ENCODE measurements at places on chromosomes 4 and X.
A peak's percentile ranks its signal among the peaks of the same experiment; 100 is the strongest.

DNA sequence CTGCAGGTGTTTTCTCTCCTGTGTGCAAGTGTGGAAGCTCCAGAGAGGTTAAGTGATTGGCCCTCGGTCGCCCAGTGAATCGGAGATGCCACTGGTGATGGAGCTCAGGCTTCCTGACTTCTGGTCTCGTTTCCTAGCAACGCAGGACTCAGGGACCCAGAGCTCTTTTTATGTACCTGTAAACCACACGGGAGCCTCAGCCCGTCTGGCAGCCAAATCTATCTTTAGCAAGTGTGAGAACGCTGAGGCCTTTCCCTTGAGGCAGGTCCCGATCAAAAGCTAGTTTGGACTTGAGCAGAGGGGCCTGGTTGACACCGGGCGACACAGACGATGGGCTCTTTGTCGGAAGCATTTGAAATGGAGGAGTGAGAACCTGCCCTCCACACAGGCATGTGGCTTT, 116.8 kb downstream of the SORCS2 start:
- H3K27ac ChIP-seq, result peak overlapping the region; percentile 23
- DNase-seq, result no peak
- H3K36me3 ChIP-seq, result no peaks in the 10 kb centered on the region
- H3K4me3 ChIP-seq, result no peak overlapping the region

GRCh38 chr4:88705805-88706492, 8.3 kb upstream of the NAP1L5 start:
- no peaks in the 10 kb centered on the region for H3K27me3 ChIP-seq
- H3K27ac ChIP-seq, result no peak overlapping the region
- H3K4me1 ChIP-seq, result no peaks in the 10 kb centered on the region
- DNase-seq, result no peak

- peak overlapping the region; percentile 70 for H3K27ac ChIP-seq
- no peaks in the 10 kb centered on the region for H3K27me3 ChIP-seq
- DNase-seq, result no peak
- H3K4me3 ChIP-seq, result peak overlapping the region; percentile 18
Measured at GRCh38 chr4:37666625-37667071, 19.5 kb downstream of the RELL1 start.

DNA sequence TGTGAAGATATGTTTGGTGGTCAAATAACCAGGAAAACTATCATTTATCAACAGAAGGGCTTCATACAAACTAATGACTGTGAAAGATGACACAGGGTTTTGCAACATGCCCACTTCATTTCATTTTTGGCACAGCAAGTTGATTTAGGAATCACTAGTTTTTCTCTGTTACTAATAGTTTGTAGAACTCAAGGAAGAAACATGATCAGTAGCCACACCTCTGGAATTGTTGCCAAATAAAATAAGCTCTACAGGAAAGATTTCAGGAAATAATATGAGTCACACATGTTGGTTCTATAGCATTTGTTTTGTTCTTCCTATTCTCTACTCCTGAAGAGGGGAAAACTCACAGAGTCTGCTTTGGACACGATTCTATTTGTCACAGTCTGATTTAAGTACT, 255.4 kb downstream of the TLL1 start:
- DNase-seq, result no peak
- H3K27me3 ChIP-seq, result no peaks in the 10 kb centered on the region
- no peaks in the 10 kb centered on the region for H3K4me1 ChIP-seq
- H3K36me3 ChIP-seq, result no peaks in the 10 kb centered on the region
- no peak overlapping the region for H3K27ac ChIP-seq

GRCh38 chr4:146976145-146976544, 30.5 kb upstream of the TTC29 start:
- H3K36me3 ChIP-seq, result no peaks in the 10 kb centered on the region
- H3K4me1 ChIP-seq, result no peaks in the 10 kb centered on the region
- no peak overlapping the region for H3K27ac ChIP-seq
- H3K4me3 ChIP-seq, result no peak overlapping the region
- peaks cover 31% of the 10 kb centered on the region for H3K27me3 ChIP-seq

- peak; percentile 58 for DNase-seq
- peaks cover 3% of the 10 kb centered on the region for H3K36me3 ChIP-seq
- H3K4me1 ChIP-seq, result peaks cover 11% of the 10 kb centered on the region
- no peak overlapping the region for H3K27ac ChIP-seq
- H3K27me3 ChIP-seq, result peaks cover 24% of the 10 kb centered on the region
Measured at GRCh38 chr4:139651282-139652194, 14.1 kb upstream of the MGST2 start.

GRCh38 chr4:6987588-6987961, 55.6 kb upstream of the TADA2B start:
- H3K4me3 ChIP-seq, result peak overlapping the region; percentile 100
- no peak for DNase-seq
- H3K36me3 ChIP-seq, result peaks cover 5% of the 10 kb centered on the region
- no peaks in the 10 kb centered on the region for H3K27me3 ChIP-seq
- H3K4me1 ChIP-seq, result peaks cover 56% of the 10 kb centered on the region

GRCh38 chr4:89129080-89129640, 17.8 kb downstream of the TIGD2 start:
- H3K4me1 ChIP-seq, result no peaks in the 10 kb centered on the region

DNA sequence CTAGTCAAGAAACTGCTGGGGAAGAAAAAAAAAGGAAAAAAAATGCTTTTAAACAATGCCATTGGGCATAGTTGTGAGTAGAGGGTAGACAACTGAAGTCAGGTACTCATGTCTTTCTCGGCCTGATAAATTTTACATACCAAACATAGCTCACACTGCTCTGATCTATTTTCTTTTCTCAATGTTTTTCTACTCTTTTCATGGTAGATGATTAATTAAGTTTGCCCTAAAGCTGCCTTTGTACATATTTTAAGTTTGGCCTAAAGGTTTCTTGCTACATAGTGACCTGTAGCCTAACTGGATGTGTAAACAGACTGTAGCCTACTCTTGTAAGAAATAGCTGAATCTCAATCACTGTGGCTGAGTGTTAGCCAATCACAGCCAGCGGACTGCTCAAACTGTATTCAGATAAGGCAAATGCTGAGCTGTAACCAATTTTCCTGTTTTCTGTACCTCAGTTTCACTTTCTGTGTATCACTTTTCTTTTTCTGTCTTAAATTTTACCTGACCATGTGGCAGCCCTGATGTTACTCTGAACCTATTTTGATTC, 121.0 kb downstream of the PCDH10 start:
- H3K4me1 ChIP-seq, result no peaks in the 10 kb centered on the region
- no peak overlapping the region for H3K4me3 ChIP-seq
- H3K27ac ChIP-seq, result no peak overlapping the region
- DNase-seq, result no peak
- H3K27me3 ChIP-seq, result no peaks in the 10 kb centered on the region

GRCh38 chr4:38154681-38155588, 194.7 kb downstream of the PTTG2 start:
- peak overlapping the region; percentile 14 for H3K27ac ChIP-seq
- no peaks in the 10 kb centered on the region for H3K27me3 ChIP-seq
- DNase-seq, result no peak
- no peaks in the 10 kb centered on the region for H3K36me3 ChIP-seq
- peak overlapping the region; percentile 37 for H3K4me3 ChIP-seq
- H3K4me1 ChIP-seq, result peaks cover 16% of the 10 kb centered on the region

DNA sequence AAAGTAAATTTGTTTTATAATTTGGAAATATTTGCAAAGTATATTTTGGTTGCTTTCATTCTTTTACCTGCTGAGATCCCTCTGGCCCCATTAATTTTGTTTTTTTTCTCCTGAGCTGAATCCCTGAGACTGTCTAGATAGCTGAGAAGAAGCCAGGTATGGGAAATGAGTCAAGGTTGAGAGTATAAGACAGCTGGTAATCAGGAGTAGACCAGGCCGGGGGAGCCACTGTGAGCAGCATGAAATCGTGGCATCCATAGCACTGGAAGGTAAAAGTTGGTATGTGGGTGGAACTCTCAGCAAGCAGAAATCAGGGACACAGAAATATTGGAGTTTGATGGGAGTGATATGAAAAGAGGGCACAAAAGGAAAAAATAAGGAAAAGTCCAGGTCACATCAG, 164.5 kb downstream of the FHIP1A start:
- H3K27ac ChIP-seq, result no peak overlapping the region
- H3K27me3 ChIP-seq, result peaks cover 45% of the 10 kb centered on the region
- H3K4me1 ChIP-seq, result no peaks in the 10 kb centered on the region
- DNase-seq, result no peak
- no peaks in the 10 kb centered on the region for H3K36me3 ChIP-seq

DNA sequence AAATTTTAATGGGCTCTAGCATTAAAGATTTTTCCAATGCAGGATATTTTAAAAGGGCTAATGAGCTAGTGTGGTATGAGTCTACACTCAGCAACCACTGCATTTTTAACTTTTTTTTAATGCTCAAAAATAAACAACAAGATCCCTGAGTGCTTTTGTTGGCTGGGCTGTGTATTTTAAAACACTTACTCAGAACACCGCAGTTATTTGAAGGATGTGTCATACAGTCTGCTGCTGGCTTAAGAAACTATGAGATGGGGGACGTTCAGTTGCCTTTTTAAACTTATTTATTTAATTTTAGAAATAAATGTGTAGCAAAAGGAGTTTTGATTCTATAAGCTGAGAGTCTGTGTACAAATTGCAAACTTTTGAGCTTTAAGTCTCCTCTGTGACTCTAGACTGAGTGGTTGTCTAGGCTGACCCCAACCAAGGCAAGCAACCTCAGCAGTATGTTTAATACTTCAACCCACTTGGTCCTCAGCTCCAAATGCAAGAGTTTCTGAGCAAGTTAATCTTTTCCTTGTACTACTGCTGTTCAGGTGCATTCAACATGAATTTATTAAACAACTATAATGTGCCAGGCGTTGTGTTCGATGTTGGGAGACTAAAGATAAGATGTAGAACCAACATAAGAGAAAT, 278.6 kb upstream of the DIPK2B start:
- peaks cover 13% of the 10 kb centered on the region for H3K27me3 ChIP-seq
- H3K4me1 ChIP-seq, result no peaks in the 10 kb centered on the region
- no peak overlapping the region for H3K27ac ChIP-seq
- H3K36me3 ChIP-seq, result no peaks in the 10 kb centered on the region
- no peak overlapping the region for H3K4me3 ChIP-seq

DNA sequence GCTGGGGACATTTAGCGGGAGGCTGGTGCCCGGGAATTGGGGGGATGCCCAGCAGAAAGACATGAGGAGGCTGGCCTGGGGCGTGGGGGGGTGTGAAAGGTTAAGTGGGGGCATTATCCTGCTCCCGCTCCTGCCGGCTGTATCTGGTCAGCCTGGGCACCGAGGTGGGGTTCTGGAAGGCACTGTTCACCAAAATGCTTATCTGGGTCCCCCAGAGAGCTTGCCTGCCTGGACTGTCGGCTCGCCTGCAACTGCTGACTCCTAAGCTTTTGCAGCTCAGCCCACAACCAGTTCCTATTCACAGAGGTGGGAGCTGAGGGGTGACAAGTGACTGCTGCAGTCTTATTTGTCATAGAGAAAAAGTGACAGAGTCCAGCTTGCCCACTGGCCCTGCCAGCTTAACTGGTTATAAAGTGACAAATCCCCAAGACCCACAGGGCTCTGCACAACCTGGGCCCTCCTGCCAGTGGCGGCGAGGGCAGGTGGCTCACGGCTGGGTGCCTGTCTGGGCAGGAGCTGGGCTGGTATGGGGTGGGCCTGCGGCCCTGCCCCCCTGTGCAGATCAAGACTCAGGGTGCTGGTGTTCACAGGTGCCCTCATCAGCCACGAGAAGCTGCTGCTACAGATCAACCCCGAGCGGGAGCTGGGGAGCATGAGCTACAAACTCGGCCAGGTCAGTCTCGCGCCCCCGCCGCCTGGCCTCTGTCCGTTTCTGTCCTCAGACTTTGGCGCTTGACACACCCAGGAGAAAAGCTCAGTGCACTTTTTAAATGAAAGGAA, 23.7 kb upstream of the MSANTD1 start:
- no peaks in the 10 kb centered on the region for H3K27me3 ChIP-seq
- H3K27ac ChIP-seq, result peak overlapping the region; percentile 85
- no peak for DNase-seq
- H3K36me3 ChIP-seq, result peaks cover 59% of the 10 kb centered on the region
- peaks cover 28% of the 10 kb centered on the region for H3K4me1 ChIP-seq

- H3K27ac ChIP-seq, result no peak overlapping the region
- DNase-seq, result no peak
- peaks cover 3% of the 10 kb centered on the region for H3K4me1 ChIP-seq
Measured at GRCh38 chr4:74098427-74098994, 484 bp downstream of the CXCL2 start.

GRCh38 chrX:41596596-41596995, 92.2 kb upstream of the GPR34 start:
- no peak overlapping the region for H3K4me3 ChIP-seq
- no peak for DNase-seq
- H3K27ac ChIP-seq, result peak overlapping the region; percentile 19

DNA sequence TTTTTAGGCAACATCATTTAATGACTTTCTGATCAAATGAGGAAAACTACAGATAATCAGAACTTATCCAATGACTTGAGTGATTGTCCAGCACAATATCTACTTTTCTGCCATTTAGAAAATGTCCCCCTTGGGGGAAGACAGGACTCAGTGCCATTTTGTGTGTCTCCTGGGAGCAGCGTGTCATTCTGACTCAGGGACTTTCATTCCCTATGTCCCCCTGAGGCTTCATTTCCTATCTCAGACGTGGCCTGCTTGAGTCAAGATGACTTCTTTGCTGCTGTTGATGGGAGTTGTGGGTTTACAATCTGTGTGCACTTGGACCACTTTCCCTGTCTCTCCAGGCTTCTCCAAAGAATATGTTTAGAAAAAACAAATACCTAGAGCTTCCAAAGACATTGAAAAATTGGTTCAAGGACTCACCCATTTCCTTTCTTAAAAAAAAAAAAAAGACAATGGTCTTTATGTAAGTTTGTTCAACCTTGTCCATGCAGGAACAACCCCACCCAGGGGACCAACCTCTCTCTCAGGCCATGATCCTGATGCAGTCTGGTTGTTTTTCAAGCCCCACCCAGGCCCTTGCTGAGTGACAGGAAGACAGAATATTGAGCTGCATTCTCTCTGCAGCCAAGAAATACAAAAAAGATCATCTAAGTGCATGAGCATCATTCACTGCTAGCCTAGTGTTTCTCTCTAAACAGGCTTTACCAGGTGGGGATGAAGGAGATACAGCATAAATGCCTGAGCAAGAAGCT, 34.3 kb upstream of the TMEM154 start:
- H3K36me3 ChIP-seq, result no peaks in the 10 kb centered on the region
- no peak overlapping the region for H3K27ac ChIP-seq
- DNase-seq, result no peak
- no peaks in the 10 kb centered on the region for H3K4me1 ChIP-seq
- no peak overlapping the region for H3K4me3 ChIP-seq

DNA sequence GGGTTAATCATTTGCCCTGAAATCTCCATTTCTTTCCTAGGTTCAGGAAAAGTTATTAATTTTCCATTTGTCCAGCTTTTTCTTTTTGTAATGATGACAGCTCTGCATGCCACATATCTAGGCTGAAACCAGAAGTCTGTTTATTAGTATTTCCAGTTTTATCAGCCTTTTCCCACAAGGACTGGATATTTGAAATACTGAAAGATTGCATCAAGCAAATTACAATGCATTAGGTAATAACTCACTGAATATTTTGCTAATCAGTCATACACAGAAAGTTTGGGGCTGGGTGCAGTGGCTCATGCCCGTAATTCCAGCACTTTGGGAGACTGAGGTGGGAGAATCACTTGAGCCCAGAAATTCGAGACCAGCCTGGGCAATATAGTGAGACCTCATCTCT, 21.5 kb downstream of the SLC9A7 start:
- no peaks in the 10 kb centered on the region for H3K36me3 ChIP-seq
- no peak overlapping the region for H3K4me3 ChIP-seq
- H3K4me1 ChIP-seq, result no peaks in the 10 kb centered on the region

All from effector memory CD8-positive, alpha-beta T cell (primary cell).